ENCODE measurements at places on chromosomes 3 and 15.

- peak; percentile 64 for DNase-seq
Observed at GRCh38 chr3:15420871-15421270, 6.5 kb downstream of the METTL6 start.

DNA sequence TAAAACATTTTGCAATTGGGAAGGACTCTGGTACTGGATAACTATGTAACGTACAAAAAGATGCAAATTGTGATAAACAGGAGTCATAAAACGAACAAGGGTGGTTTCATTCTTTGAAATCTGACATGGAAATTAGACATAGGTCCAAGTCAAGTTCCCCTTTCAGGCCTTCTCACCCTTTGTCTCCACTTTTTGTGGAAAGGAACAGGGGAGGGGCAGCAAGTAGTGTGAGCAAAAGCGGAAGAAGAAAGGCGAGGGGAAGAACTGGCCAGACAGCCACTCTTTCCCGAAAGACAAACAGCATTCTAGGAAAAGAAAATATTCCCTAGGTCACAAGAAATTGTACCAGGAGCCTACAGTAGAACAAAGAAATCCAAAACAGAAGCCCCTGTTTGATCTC, 52.6 kb downstream of the MCF2L2 start:
- no peak for DNase-seq

DNA sequence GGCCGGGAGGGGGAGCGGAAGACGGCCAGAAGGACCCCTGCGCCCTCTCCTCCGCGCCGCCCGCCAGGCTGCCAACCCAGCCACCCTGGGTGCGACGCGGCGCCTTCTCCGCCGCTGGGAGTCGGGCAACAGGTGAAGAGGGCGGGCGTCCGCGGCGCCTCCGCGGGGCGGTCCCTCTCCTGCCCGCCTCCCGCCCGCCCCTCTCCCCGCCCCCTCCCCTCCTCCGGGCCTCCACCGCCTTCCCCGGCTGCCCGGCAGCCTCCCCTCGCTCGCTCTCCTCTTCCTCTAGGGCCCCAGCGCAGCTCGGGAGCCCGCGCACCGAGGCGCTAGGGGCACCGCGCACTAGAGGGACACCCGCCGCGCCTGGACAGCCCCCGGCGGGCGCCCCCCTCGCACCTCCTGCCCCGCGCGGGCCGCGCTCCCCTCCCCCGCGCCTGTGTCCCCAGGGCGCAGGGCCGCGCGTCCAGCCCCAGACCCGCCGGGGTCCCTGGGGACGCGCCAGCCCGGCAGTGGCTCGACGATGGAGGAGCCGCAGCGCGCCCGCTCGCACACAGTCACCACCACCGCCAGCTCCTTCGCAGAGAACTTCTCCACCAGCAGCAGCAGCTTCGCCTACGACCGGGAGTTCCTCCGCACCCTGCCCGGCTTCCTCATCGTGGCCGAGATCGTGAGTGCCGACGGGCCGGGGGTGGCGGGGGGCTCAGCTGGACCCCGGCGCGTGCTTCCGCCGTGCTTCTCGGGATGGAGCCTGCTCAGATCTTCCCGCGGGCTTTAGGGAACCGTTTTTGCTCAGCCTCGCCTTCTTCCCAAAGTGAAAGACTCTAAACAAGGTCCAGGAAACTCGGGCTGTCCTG, at the start of gene CMTM8:
TSS of gene CMTM8 (plus strand) at position 228 of the 854 bp plus-strand sequence. CDS start at position 521, 293 bp downstream.
- peak; percentile 38 for DNase-seq

DNA sequence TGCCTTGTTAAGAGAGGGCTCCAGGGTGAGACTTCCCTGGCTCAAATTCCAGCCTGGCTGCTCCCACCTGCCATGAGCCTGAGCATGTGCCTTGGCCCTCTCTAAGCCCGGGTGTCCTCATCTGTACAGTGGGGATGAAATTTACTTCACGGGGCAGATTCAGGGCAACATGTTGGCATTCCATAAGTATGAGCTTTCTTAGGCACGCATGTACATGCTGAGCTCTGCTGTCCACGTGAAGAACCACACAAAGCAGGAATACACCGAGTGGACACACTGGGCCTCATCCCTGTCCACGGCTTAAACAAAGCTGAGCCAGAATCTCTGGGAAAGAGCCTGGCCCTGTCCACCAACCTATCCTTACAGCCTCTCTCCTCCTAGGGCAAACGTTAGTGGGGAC, 167.4 kb downstream of the OSBPL10 start:
- no peak for DNase-seq

GRCh38 chr3:15154326-15154725, 51.7 kb upstream of the CAPN7 start:
- no peak for DNase-seq

DNA sequence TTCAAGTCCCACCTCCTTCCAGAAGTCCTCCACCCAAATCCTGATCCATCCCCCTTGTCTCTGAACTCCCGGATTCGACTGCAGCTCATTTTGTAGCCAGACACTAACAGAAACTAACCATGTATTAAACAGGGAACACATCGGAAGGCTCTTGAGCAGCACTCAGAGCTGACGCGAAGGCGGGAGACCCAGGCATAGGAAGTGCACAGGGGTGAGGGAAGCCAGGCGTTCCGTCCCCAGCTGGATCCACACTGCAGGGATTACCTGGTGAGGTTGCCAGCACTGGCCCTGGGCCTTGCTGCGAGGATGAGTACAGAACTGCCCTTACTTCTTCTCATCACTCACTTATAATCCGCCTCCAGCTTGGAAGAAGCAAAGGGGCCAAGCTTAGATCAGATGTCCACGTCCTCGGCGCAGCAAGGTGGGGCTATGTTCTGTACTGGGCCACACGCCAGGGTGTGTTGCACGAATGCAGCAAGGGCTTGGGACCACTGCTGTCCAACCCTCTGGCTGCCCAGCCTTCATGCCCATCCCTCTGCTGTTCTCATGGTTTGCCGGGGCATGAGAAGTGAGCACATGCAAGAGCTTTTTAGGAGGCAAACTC, 124.2 kb upstream of the SMAD3 start:
- no peak for DNase-seq
